HT-29 (cell line): ENCODE measurements at places on chromosomes 12 and 14. TPM values are rescaled to one million over a fixed set of nuclear protein-coding genes. Genes with fewer than 3 reads are reported as not detected.

The CIT gene
- 27.8 and 29.4 TPM in 2 replicates for total RNA-seq

The RERGL gene
- total RNA-seq = not detected in 2 replicates

GRCh38 chr14:69877492-69877891 lies 1.7 kb upstream of the SMOC1 start:
- peak; percentile 2 for DNase-seq

DNA sequence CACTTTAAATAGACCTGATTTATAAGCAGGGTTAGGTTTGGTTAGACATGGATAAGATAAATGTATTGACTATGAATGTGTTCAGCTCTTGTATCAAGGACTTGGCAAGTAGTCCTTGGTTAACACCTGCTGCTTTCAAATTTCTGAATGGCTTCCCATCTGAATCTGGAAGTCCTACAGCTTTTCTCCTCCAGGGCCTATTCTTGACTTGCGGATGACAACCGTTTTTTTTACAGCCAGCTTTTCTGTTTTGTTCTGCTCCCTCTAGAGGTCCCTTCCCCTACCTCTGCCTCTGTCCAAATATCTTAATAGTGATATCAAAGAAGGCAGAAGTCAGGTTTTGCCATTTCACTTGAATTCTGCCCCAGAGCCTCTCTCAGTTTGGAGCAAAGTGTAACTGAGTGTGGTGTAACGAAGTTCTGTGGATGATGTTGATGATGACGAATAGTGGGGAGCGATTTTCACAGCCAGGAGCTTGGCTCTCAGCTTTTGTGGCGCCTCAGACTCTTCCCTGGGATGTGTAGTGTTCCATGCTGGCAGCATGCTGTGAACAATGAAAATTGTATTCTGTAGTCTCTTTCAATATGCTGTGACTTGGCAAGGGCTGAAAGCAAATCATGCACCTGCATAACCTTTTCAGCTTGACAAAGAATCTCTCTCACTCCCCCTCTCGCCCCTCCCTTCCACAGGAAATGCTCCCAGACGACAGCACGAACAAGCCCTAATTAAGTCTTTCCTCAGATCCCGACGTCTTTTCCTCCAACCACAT lies 5.0 kb upstream of the SLC4A8 start:
- no peak for DNase-seq

GRCh38 chr12:21676776-21677175 lies 19.1 kb upstream of the LDHB start:
- DNase-seq = no peak

GRCh38 chr12:88716240-88716639 lies 136.0 kb upstream of the KITLG start:
- no peak for DNase-seq

DNA sequence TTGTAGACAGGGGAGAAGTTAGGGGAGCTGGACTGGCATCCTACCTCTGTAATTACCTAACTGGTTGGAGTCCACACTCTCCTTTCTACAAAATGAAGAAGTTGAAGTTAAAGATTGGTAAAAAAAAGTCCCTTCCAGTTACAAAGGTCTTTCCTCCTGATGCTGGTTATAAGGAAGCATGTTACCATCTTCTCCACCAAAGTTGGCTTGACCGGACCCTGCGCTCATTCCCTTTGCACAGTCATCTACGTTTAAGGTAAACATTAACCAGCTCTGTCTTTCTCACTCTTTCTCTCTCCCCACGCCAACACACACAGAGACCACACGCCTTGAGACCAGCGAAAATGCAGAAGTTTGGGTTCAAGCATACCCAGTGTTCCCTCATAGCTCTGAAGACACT lies 11.9 kb downstream of the FBLN5 start:
- DNase-seq = no peak

DNA sequence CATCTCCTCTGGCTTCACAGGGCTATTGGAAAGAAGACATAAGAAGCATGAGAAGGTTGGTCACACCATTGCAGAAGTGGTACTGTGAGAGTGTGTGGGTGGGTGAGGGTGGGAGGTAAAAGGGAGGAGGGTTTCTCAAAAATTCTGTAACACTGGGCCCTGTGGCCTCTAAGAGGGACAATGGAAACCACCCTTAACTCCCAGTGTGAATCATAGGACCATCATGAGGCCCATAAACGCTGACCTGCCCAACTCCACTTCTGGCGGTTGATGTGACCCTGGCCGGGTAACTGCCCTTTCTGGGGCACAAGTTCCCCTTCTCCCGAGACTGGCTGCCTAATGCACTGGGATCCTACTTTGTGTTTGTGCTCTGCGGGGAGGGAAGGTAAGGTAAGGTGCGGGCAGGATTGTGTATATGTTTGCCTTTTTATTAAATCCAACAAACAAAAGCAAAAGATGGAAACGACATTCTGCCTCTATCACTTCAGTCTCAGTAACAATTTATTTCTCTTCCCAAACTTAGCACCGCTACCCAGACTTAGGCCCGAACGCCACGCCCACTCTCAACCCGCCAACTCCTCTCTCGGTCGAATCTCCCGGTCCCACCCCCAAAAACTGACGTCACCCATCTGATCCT lies 551 bp downstream of the METTL1 start:
- peak; percentile 94 for DNase-seq

The NR4A1 gene
- total RNA-seq = 49.6 and 61.2 TPM in 2 replicates

The KRT86 gene
- total RNA-seq = 0.13 and 0.81 TPM in 2 replicates

- DNase-seq = no peak
Observed at GRCh38 chr12:10986812-10987211, at the start of gene TAS2R50. Gene TAS2R50 (minus strand): TSS chr12:10986912. CDS start chr12:10986860, 52 bp downstream.
